ENCODE measurements at places on chromosomes 12 and 14.

DNA sequence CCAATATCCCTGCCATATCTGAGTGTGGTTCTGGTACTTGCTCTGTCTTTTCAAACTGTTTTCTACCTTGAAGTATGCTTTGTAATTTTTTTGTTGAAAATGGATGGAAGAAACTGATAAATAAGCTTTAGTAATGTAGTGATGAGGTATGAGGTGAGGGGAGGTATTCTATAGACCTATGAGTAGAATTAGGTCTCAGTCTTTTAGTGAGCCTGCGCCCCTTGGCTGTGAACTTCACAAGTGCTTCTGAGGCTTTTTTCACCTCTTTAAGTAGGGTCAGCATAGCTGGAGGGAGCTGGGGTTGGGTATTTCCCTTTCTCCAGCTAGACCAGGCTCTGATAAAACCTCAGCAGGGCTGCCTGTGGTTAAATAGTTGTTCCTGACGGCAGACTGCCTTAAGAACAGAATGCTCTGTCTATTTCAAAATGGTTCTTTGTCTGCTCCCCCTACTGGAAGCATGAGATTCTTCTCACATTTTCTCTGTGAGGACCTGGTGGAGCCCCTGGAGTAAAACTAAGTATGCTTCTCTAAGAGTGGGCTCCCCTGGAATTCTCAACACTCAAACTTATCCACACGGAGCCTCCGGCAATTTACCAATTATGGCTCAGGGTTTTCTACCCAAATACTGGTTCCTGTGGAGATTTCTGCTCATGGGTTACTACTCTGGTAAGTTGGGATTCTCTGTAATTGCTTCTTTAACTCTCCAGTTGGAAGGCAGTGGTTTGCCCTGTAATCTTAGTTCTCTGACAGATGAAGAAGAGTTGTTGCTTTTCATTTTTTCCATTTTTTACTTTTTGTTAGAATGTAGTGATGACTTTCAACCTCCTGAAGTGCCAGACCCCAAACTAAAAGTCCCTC lies 13.1 kb downstream of the KRT5 start:
- no peak for DNase-seq

DNA sequence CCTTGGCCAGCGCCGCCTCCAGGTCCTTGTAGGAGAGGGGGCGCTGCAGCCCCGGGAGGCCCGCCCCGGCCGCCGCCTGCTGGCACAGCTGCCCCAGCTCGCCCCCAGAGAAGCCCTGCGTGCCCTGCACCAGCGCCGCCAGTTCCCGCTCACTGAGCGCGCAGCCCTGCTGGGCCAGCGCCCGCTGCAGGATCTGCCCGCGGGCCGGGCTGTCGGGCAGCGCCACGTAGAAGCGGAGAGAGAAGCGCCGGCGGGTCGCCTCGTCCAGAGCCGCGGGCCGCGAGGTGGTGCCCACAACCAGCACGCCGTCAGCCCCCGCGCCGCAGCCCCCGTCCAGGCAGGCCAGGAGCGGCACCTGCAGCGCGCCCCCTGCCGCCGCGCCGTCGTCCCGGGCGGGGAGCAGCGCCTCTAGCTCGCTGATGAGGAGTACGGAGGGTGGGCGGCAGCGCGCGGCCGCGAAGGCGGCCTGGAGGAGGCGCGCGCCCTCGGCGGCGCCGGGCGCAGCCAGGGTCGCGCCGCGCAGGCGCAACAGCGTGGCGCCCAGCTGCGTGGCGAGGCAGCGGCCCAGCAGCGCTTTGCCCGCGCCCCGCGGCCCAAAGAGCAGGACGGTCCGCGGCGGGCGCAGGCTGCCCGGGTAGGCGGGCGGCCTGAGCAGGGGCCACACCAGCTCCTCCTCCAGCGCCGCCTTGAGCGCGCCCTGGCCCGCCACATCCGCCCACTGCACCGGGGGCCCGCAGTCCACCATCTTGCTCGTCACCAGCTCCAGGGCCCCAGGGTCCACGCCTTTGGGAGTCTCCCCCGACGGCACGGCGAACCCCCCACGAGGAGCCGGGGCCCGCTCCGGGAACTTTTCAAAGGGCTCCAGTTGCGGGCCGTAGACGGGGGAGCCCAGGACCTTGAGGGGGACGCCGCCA lies 27.7 kb downstream of the FIGNL2 start:
- DNase-seq = peak; percentile 79

- DNase-seq = no peak
These were observed 132.1 kb downstream of the SAMD4A start for GRCh38 chr14:54698966-54699530.

DNA sequence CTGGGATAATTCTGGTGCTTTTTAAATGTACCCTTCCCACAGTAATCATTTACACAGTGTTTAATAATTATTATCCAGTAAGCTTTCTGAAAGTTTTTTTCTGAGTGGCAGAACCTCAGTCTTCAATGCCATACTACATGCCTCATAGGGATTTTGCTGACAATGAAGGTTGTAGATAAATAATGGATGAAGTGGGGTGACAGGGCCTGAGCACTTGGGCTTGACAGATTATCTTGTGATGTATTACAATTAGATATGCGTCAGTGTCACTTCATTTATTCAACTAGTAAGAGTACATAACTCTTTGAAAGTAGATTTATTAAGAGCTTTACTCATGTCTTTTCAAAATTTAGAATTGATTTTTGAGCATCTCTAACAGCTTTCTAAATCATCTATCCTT lies 176.1 kb downstream of the PDZRN4 start:
- no peak for DNase-seq

GRCh38 chr14:30348445-30348844 lies 210.5 kb upstream of the G2E3 start:
- DNase-seq = no peak

- no peak for DNase-seq
These were observed 192.3 kb downstream of the ANO6 start for GRCh38 chr12:45407981-45408728.

GRCh38 chr14:61466905-61467280 lies 145.5 kb downstream of the PRKCH start:
- no peak for DNase-seq
